ENCODE measurements at places on chromosomes 3 and 15. TPM values are rescaled to one million over a fixed set of nuclear protein-coding genes. Genes with fewer than 3 reads are reported as not detected.

FAM81A gene
- total RNA-seq: 7.0 TPM

CNTN6 gene
- total RNA-seq: not detected

- H3K36me3 ChIP-seq: no peaks in the 10 kb centered on the region
- no peak overlapping the region for H3K4me3 ChIP-seq
Measured at GRCh38 chr15:62087671-62088352, 21.0 kb downstream of the C2CD4A start.

GRCh38 chr3:32813180-32813579 is 4.6 kb upstream of the TRIM71 start:
- no peaks in the 10 kb centered on the region for H3K27me3 ChIP-seq
- H3K27ac ChIP-seq: no peak overlapping the region
- no peak overlapping the region for H3K4me3 ChIP-seq
- H3K36me3 ChIP-seq: no peaks in the 10 kb centered on the region
- no peaks in the 10 kb centered on the region for H3K4me1 ChIP-seq

GRCh38 chr3:121592856-121593702 is at the start of gene FBXO40:
Gene FBXO40, plus strand, starts transcription at chr3:121593379. Its CDS starts 27,197 bp downstream, at chr3:121620576.
- H3K4me3 ChIP-seq: no peak within 1 kb of the TSS
- no peak within 1 kb of the TSS for H3K27ac ChIP-seq
- H3K36me3 ChIP-seq: no peaks in the 10 kb centered on the region
- no peaks in the 10 kb centered on the region for H3K4me1 ChIP-seq
- no peak for DNase-seq

GRCh38 chr3:193830791-193831191 is 237.8 kb downstream of the OPA1 start:
- peak; percentile 82 for DNase-seq
- no peak overlapping the region for H3K4me3 ChIP-seq
- H3K27ac ChIP-seq: peak overlapping the region; percentile 96
- H3K36me3 ChIP-seq: no peaks in the 10 kb centered on the region
- peaks cover 97% of the 10 kb centered on the region for H3K4me1 ChIP-seq

DNA sequence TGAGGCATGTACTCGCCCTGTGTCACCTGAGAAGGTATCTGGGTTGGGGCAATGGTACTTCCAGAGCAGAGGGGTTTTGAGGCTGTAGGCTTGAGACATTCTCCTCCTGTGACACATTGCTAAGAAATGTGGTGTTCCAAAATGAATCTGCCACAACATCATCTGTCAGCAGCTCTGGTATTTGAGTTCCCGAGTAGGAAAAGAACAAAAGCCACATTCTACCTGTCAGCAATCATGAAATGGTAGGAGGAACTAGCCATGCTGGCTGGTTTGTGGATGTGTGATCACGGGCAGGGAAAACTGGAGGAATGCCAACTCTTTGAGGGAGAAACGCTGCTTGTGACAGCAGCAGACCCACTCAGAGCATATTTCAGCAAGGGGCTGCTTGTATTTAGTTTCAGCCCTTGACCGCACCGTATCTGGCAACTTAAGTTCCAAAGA is 579.4 kb upstream of the TBL1XR1 start:
- DNase-seq: peak; percentile 84
- no peaks in the 10 kb centered on the region for H3K27me3 ChIP-seq
- no peaks in the 10 kb centered on the region for H3K36me3 ChIP-seq
- peak overlapping the region; percentile 58 for H3K27ac ChIP-seq
- H3K4me3 ChIP-seq: no peak overlapping the region

DNA sequence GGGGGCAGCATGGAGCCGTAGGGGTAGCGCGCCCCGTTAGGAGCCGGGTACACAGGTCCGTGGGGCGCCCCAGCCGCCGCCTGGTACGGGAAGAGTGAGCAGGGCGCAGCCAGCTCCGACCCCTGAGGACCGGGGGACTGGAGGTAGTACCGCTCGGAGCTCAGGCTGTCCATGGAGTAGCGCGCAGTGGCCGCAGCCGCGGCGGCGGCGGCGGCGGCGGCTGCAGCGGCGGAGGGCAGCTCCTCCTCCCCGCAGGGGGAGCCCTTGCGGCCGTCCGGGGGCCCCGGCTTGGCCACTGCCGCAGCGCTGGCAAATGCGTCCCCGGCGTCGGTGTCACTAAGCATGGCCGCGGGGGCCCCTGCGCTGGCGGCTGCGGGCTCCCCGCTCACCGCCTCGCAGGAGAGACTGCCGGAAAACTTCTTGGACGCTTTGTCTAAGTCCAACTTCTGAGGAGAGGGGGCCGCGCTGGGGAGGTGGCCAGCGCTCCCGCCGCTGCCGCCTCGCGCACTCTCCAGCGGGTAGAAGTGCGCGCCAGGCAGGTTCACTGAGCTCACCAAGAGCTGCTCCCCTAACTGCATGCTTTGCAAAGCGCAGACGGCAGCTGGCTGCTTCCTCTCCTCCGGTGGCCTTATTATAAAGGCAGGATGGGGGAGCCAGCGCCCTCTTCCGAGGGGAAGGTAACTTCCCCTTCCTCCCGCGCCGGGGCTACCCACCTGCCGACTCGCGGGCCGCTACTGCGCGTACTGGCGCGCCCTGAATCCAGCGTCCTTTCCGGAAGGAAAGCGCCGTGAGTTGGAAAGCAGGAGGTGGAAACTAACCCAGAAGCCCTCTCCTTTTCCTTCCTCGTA is at the start of gene EOMES:
Gene EOMES, minus strand, starts transcription at position 607 of the 848 bp plus-strand sequence. Its CDS starts 29 bp downstream, at position 578.
- H3K27ac ChIP-seq: no peak within 1 kb of the TSS
- peak within 1 kb of the TSS; percentile 54 for H3K4me3 ChIP-seq
- H3K36me3 ChIP-seq: no peaks in the 10 kb centered on the region
- no peak for DNase-seq
